AG04449 (cell line): ENCODE measurements at places on chromosomes 12 and 14.
A peak's percentile ranks its signal among the peaks of the same experiment; 100 is the strongest.

GRCh38 chr14:23640524-23641141 lies 4.5 kb downstream of the DHRS2 start:
- DNase-seq = peak; percentile 53

GRCh38 chr14:63388766-63389431 lies 70.2 kb upstream of the GPHB5 start:
- DNase-seq = no peak

GRCh38 chr12:12660201-12660600 lies 35.8 kb downstream of the GPR19 start:
- DNase-seq = no peak

DNA sequence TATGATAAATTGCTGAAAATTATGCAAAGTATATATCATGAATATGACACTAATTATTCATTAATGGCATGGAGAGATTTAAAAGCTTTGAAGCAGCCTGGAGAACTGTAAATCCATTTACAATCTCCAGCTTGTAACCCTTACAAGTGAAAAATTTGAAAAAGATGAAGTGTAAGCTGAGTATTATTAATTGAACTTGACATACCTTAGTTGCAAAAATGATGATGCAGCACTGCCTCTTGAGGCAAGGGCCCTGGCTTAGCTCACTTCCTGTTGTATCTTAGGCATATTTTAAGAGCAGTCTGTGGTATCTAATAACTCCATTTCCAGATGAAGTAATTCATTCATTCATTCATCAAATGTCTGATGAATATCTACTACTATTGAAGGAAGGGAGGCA lies 158.6 kb downstream of the ANO4 start:
- no peak for DNase-seq

GRCh38 chr14:65472189-65472588 lies 59.7 kb downstream of the FUT8 start:
- DNase-seq = no peak

- DNase-seq = no peak
Measured at GRCh38 chr12:53299101-53299453, 418 bp upstream of the MYG1 start.

DNA sequence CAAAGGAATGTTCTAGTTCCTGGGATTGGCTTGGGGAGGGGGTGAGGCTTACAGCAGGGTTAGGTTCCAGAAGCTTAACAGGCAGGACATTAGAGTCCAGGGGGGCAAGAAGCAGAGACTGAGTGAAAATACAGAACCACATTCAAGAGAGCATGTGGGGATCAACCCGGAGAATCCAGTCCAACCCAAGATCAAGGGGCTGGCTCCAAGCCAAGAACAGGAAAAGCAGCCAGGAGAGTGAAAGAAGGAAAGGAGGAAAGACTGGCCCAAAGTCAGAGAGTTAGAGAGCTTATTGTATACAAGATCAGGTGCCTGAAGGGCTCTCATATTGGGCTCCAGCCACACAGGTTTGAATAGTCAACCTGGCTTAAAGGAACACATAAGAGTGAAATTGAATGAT lies 190.3 kb upstream of the CDKN3 start:
- DNase-seq = no peak

GRCh38 chr14:58915646-58916045 lies 272.8 kb upstream of the DAAM1 start:
- DNase-seq = no peak

- no peak for DNase-seq
Measured at GRCh38 chr12:117489671-117490070, 128.2 kb upstream of the NOS1 start.

GRCh38 chr12:2751686-2752085 lies 43.1 kb upstream of the FKBP4 start:
- no peak for DNase-seq

- no peak for DNase-seq
Measured at GRCh38 chr12:53230108-53230845, 1.7 kb downstream of the RARG start.

DNA sequence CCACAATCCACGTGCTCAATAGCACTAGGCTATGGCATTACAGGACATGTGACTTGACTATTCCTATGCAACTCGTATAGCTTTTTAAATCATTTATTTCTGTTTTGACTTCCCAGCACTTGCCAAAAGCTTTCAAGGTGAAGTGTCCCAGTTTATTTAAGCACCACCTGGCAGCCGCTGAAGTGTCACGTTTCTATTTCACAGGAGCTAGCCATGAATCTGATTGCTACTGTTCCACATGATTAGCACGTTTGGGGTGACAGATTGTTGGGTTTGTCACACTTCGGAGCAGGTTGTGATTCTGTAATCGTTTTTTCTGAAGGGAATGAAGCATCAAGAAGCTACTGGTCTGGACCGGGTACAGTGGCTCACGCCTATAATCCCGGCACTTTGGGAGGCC lies 39.9 kb upstream of the BICDL1 start:
- DNase-seq = no peak

- no peak for DNase-seq
Measured at GRCh38 chr12:131103669-131104462, 150.2 kb downstream of the ADGRD1 start.

DNA sequence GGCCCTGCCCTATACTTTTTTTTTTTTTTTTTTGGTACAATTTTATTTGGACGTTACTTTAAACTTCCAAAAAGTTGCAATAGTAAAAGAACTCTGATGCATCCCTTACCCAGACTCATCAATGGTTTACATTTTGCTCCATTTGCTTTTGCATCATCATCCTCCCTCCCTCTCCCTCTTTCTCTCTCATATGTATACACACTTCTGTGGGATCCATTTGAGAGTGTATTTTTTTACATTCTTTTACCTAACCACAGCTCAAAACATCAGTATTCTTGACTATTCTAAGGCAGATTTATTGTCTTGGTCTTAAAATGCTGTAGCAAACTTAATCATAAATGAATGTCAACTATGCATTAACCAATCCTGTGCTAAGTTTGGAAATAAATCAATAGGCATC lies 111.6 kb downstream of the PRICKLE1 start:
- peak; percentile 46 for DNase-seq

DNA sequence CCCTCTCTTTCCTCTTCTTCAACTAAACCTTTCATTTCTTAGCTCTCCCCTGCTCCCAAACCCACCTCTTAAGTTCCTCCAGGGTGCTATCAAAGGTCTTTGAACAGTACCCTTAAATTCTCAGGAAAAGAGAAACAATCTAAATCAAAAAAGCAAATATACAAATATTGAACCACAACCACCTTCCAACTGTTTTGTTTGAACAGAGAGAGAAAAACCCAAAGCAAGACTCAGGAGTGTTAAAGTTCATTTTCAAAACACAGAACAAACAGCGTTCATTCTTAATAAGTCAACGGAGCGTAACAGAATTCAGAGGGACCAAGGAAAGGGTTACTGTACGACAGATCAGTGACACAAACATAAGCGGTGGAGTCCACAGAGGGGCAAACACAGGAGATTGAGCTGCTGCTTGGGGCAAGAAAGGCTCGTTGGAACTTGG lies 73.3 kb downstream of the NDUFA12 start:
- DNase-seq = no peak

- DNase-seq = no peak
Measured at GRCh38 chr12:123657211-123657610, 13.7 kb upstream of the TCTN2 start.

GRCh38 chr14:75030147-75030546 lies 21.1 kb downstream of the MLH3 start:
- DNase-seq = no peak

GRCh38 chr12:51846911-51847642 lies 1.4 kb downstream of the FIGNL2 start:
- DNase-seq = no peak

DNA sequence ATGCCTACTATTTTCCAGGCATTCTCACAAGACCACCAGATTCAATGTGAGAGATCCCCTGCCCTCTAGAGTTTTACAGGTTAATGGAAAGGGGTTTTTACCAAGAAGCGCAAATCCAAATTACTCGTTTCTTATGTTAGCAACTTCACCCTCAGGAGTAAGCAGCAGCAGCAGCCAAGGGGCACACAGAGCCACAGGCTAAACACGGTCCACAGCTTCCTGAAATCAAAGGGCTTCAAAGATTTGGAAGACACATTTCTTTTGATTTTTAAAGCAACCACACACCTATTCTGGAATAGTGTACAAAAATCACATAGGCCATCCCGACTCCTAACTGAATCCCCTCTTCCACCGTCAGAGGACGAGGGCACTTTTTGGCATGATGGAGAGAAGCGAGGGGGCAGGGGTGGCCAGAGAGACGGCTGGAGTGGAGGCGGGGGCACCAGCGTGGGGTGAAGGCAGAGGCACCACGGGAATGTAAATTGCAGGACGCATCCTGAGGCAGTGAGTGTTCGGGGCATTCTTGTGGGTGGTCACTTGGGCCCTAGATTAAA lies 107.0 kb downstream of the ARF6 start:
- no peak for DNase-seq

GRCh38 chr14:64174922-64175782 lies 119.0 kb downstream of the ESR2 start:
- DNase-seq = no peak
